Heart left ventricle (tissue), 16 donors: ENCODE measurements at places on chromosomes 6 and 20.

GRCh38 chr6:83365931-83366330, 64.9 kb downstream of the ME1 start:
- H3K27ac ChIP-seq: no peak overlapping the region
- no peak for DNase-seq
- no peaks in the 10 kb centered on the region for H3K4me1 ChIP-seq
- no peak overlapping the region for H3K4me3 ChIP-seq
- H3K27me3 ChIP-seq: no peaks in the 10 kb centered on the region
- H3K36me3 ChIP-seq: no peaks in the 10 kb centered on the region

- no peaks in the 10 kb centered on the region for H3K27me3 ChIP-seq
- no peaks in the 10 kb centered on the region for H3K36me3 ChIP-seq
- no peak overlapping the region for H3K27ac ChIP-seq
Measured at GRCh38 chr20:13703265-13703664, 64.5 kb upstream of the TASP1 start.

GRCh38 chr6:10269814-10270472, 144.9 kb downstream of the TFAP2A start:
- H3K4me3 ChIP-seq: no peak overlapping the region
- H3K4me1 ChIP-seq: no peaks in the 10 kb centered on the region
- H3K27ac ChIP-seq: no peak overlapping the region

DNA sequence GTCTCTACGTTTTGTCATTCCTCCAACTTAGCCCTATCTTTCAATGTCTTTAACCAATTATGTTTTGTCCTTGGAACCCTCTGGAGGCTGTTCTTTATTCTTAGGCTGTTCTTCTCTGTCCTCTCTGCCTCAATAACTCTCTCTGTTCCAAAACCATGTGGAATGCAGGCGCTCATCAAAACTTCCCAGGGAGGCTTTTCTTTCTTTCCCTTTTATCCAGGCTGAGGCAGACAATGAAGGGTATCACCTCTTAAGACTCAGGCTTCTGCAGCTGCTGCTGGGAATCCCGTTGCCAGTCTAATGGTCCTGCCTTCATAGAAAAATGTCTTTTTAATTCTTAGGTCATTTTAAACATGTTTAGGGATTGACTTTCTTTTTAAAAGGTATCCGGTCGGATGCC, 544.7 kb downstream of the CDH26 start:
- no peaks in the 10 kb centered on the region for H3K36me3 ChIP-seq
- H3K27me3 ChIP-seq: no peaks in the 10 kb centered on the region
- H3K27ac ChIP-seq: no peak overlapping the region
- DNase-seq: no peak

- H3K36me3 ChIP-seq: no peaks in the 10 kb centered on the region
- no peaks in the 10 kb centered on the region for H3K4me1 ChIP-seq
- no peak overlapping the region for H3K4me3 ChIP-seq
Measured at GRCh38 chr6:56932910-56933477, 21.9 kb upstream of the BEND6 start.

GRCh38 chr20:41242352-41242751, 75.2 kb downstream of the ZHX3 start:
- peaks cover 54% of the 10 kb centered on the region for H3K4me1 ChIP-seq
- DNase-seq: no peak
- H3K27me3 ChIP-seq: no peaks in the 10 kb centered on the region
- H3K27ac ChIP-seq: no peak overlapping the region
- no peaks in the 10 kb centered on the region for H3K36me3 ChIP-seq

- no peak overlapping the region for H3K27ac ChIP-seq
- H3K4me1 ChIP-seq: no peaks in the 10 kb centered on the region
- no peak for DNase-seq
- no peak overlapping the region for H3K4me3 ChIP-seq
- H3K36me3 ChIP-seq: no peaks in the 10 kb centered on the region
Measured at GRCh38 chr6:360764-361373, 30.7 kb upstream of the IRF4 start.

GRCh38 chr6:13425943-13426931, 61.2 kb downstream of the GFOD1 start:
- peak overlapping the region; percentile 45 for H3K27ac ChIP-seq
- H3K4me3 ChIP-seq: no peak overlapping the region
- peak; percentile 66 for DNase-seq
- H3K4me1 ChIP-seq: peaks cover 88% of the 10 kb centered on the region

- DNase-seq: no peak
- no peaks in the 10 kb centered on the region for H3K27me3 ChIP-seq
- H3K4me1 ChIP-seq: no peaks in the 10 kb centered on the region
- no peak overlapping the region for H3K27ac ChIP-seq
- H3K4me3 ChIP-seq: no peak overlapping the region
Measured at GRCh38 chr6:19599796-19600464, 237.2 kb upstream of the ID4 start.

GRCh38 chr6:3838992-3839867, 9.9 kb upstream of the FAM50B start:
- no peak overlapping the region for H3K4me3 ChIP-seq
- H3K27me3 ChIP-seq: no peaks in the 10 kb centered on the region
- H3K27ac ChIP-seq: no peak overlapping the region
- peaks cover 9% of the 10 kb centered on the region for H3K4me1 ChIP-seq

DNA sequence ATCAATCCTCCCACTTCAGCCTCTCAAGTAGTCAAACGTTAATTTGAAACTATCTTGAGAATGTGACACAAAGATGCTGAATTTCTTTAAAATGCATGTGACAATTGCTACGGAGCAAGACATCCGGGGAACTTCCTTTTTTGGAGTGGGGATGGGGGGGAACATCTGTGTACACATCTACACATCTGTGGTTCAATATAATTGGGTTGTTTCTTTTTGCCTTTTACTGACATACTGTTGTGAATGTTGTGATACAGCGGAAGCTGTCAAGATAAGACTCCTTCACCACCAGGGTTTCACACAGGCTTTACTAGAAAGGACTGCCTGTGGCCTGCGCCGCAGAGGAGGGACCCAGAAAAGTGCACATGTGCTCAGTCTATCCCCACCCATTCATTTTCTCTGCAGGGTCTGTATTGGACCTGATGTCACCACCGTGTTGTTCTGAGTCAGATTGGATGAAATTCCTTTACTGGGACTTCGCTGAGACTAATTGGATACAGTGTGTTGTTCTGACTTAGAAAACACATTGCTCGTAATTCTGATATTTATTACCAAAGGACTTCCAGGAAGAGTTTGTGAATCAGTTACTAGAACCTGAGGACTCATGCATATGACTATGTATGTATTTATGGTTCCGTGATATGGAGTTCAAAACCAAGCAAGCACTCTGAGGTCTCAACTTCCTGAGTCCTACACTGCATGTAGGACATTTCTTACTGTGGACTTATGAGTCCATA, 98.7 kb upstream of the SGK1 start:
- H3K27me3 ChIP-seq: no peaks in the 10 kb centered on the region
- no peak overlapping the region for H3K27ac ChIP-seq
- H3K4me1 ChIP-seq: no peaks in the 10 kb centered on the region

DNA sequence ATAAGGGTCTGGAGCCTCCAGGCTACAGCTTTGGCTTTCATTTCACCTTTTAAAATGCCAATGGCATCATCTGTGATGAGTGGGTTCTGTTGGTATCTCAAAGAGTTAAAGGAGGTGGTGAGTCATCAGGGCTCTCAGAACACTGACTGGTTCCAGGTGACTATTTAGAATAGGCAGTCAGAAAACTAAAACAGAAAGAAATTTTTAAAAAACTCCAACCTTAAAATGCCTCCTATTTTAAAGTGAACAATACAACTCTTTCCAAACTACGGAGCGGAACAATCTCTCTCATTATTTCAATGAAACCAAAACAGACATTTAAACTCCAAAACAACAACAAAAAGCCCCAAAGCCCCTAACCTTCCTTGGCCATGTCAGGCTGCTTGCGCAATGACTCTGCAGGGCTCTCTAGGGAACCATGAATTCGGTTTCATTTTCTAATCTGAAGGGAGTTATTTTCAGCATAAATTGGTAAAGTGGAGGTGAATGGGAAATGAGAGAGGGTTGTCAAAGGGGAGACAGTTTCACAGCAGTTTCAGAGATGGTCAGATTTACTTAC, 194.9 kb downstream of the KIF6 start:
- no peak for DNase-seq
- H3K27me3 ChIP-seq: no peaks in the 10 kb centered on the region
- no peak overlapping the region for H3K4me3 ChIP-seq
- H3K4me1 ChIP-seq: peaks cover 8% of the 10 kb centered on the region
- H3K27ac ChIP-seq: no peak overlapping the region

DNA sequence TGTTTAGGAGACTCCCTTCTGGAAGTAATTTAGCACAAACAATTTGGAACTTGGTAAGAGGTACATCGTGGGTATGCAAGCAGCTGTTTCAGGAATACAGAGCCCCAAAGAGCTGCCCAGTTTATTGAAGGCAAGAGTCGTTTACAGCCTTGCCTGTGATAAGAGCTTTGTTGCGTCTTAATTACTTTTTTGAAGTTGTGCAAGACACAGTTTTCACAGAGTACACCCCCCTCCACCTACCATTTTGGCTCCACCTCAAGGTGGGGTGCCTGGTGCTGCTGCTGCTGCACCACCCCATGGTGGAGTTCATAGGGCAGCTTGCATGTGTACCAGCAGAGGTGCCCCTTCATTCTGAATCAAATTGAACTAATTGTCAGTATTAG, 296.1 kb downstream of the ZFAND3 start:
- DNase-seq: no peak
- H3K4me3 ChIP-seq: no peak overlapping the region
- no peaks in the 10 kb centered on the region for H3K4me1 ChIP-seq
- H3K27ac ChIP-seq: no peak overlapping the region
- peaks cover 32% of the 10 kb centered on the region for H3K36me3 ChIP-seq

- no peaks in the 10 kb centered on the region for H3K36me3 ChIP-seq
- no peak overlapping the region for H3K4me3 ChIP-seq
- H3K27me3 ChIP-seq: no peaks in the 10 kb centered on the region
- H3K27ac ChIP-seq: no peak overlapping the region
- H3K4me1 ChIP-seq: no peaks in the 10 kb centered on the region
Measured at GRCh38 chr6:150895928-150896632, 30.6 kb downstream of the MTHFD1L start.

DNA sequence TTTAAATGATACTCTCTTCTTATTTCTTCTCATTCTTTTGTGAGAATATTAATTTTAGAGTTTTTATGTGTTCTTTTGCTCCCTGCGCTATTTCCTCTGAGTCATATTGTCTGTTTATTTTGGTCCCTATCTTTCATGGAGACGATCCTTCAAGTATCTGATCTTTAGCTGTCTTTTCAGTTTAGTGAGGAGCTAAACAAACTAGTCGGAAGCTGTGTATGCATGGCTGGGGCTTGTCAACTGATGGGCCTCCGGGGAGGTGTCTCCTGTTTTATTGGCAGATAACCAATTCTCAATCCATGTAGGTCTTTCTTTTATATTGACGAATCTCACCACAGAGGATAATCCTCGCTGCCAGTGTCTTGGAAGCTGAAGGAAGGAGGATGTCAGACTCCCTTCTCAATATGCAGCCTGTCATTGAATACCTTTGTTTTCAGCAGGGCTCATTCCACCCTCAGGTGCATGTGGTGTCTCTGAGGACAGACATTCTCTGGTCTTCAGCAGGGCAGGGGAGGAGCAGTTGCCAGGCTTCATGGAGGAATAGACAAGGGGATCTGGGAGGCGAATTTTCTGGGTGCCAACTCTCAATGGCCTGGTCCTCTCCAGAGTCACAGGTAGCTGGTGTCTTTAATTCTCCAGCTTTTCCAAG, 64.9 kb downstream of the RNF182 start:
- no peaks in the 10 kb centered on the region for H3K4me1 ChIP-seq
- no peak overlapping the region for H3K4me3 ChIP-seq
- H3K36me3 ChIP-seq: no peaks in the 10 kb centered on the region
- DNase-seq: no peak
- H3K27ac ChIP-seq: no peak overlapping the region

DNA sequence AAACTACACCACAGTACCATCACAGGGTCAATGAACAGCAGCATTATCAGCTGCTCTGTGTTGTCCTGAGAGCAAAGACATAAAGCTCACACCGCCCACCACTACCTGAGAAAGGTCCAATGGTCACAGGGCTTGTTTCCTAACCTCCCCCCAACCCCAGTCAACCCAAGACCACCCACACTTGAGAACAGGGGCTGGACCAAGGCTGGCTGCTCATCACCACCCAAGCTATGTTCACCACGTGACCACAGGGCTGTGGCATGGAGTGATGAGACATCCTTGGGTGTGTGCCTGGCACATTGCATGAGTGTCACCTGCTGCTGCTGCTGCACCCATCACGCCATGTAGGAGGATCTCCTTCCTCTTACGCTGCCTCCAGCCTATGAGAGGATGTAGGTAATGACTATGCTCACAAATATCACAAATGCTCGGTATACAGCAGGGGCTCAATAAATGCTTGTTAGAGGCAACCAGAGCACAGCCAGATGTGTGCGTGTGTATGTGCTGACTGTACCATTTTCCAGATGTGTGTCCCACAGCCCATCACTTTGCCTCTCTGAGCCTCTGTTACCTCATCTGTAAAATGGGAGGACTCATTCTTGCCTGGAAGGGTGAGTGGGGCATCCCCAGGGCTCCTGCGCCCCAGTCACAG, 23.3 kb upstream of the SIRPA start:
- no peak for DNase-seq
- no peak overlapping the region for H3K27ac ChIP-seq
- no peaks in the 10 kb centered on the region for H3K36me3 ChIP-seq
- no peak overlapping the region for H3K4me3 ChIP-seq

GRCh38 chr20:3727401-3728021, 5.0 kb upstream of the HSPA12B start:
- peaks cover 4% of the 10 kb centered on the region for H3K27me3 ChIP-seq
- no peak overlapping the region for H3K4me3 ChIP-seq
- H3K27ac ChIP-seq: peak overlapping the region; percentile 68
- H3K4me1 ChIP-seq: peaks cover 28% of the 10 kb centered on the region
- no peaks in the 10 kb centered on the region for H3K36me3 ChIP-seq
- DNase-seq: no peak

GRCh38 chr6:130359736-130360135, 6.1 kb upstream of the TMEM200A start:
- H3K4me1 ChIP-seq: no peaks in the 10 kb centered on the region
- no peak for DNase-seq
- no peaks in the 10 kb centered on the region for H3K36me3 ChIP-seq
- H3K27me3 ChIP-seq: peaks cover 2% of the 10 kb centered on the region
- no peak overlapping the region for H3K27ac ChIP-seq

- no peak overlapping the region for H3K4me3 ChIP-seq
- no peaks in the 10 kb centered on the region for H3K36me3 ChIP-seq
- H3K27ac ChIP-seq: peak overlapping the region; percentile 15
- no peak for DNase-seq
- no peaks in the 10 kb centered on the region for H3K27me3 ChIP-seq
- H3K4me1 ChIP-seq: peaks cover 27% of the 10 kb centered on the region
Measured at GRCh38 chr20:53597030-53597482, 3.4 kb upstream of the ZNF217 start.

- no peak overlapping the region for H3K27ac ChIP-seq
- no peaks in the 10 kb centered on the region for H3K36me3 ChIP-seq
- no peaks in the 10 kb centered on the region for H3K4me1 ChIP-seq
- H3K4me3 ChIP-seq: no peak overlapping the region
Measured at GRCh38 chr6:32669240-32669639, 2.8 kb upstream of the HLA-DQB1 start.

DNA sequence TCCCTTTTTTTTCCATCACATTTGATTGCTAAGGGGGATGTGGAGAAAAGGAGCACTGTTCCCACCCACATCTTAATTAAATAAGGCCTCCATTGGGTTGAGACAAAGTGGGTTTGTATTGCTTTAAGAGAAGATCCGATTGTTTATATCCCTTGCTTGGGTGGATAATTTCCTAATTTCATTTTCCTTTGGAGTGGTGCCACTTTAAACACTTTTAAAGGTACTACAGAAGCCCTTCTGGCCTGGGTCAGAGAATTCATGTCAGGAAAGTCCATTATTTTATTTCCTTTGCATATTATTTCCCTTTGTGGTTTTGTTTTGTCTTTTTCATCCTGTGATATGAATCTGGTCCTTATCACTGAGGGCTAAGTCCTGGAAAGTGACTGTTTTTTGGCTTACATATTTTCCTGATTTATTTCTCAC, 56.9 kb downstream of the PHACTR2 start:
- H3K27me3 ChIP-seq: no peaks in the 10 kb centered on the region
- peak overlapping the region; percentile 50 for H3K27ac ChIP-seq
- H3K36me3 ChIP-seq: no peaks in the 10 kb centered on the region
- no peak for DNase-seq
- peaks cover 24% of the 10 kb centered on the region for H3K4me1 ChIP-seq
